CD4-positive, alpha-beta T cell treated with Interleukin-10 for 1 hour (primary cell): ENCODE measurements at places on chromosomes 2 and 18.

- DNase-seq, result no peak
Measured at GRCh38 chr2:235492850-235493344, 946 bp upstream of the AGAP1 start.

DNA sequence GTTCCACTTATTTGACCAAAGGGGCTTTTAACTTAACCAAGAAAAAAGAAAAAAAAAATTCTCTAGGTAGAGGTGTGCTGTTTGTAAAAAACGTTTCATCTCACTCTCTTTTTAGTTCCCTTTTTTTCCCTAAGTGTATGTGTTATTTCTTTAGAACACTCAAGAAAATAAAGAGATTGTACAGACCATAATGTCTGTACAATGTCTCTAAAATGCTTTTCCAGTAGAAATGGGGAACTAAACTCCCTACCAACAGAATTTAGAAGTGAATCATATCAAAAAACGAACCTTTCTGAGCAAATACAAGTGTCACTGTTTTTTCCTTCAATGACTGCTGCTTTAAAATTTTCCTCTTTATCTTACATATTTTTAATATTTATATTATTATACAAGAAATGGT is 72.0 kb downstream of the CDH7 start:
- no peak for DNase-seq

DNA sequence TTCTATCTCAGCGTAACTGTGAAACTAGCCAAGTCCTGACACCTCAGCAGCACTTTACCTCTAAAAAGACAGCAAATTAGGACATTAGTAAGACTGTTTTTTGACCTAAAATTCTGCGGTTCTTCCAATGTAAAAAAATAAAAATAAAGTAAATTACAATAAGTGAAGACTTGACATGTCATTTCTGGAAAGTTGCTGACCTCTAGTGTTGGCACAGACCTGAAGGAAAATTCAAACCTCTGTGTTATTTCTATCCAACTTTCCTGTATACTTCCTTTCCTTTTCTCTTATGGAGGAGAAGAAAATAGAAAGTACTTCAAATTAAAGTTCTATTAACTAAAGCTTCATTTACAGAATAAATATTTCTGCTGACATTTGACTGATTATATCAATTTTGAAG is 110.6 kb downstream of the TMEM182 start:
- DNase-seq, result no peak

DNA sequence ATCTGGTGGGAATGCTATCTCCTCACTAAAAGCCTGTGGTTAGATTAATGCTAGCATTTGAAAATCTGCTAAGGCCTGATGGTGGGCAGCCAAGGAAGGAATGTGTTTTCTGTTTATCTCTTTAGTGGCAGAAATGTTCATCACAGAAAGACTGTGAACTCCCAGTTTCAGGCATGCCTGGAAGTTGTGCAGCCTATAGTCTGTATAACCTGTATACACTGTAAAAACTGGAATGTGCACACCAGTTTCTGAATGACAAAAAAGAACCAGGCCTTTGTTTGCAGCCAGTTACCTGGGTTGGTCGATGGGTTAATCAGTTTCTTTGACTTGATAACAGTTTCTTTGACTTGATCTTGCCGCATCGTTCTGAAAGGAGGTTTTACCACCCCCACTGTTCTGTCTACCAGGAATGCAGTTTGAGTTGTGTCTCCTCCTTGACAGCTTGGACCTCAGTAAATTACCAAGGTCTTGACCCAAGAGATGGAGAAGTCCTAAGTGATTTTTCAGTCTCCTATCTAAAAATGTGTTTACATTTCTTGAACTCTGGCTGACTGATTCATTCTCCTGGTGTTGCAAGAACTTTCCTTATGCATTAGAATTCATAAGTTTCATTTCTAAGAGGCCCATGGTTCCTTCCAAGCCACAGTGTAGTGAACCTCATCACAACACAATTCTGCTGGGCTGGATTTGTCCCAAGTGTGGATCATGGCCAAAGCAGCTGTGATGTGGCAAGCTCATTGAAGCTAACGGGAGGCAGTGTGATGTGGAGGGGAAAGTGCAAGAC is 62.2 kb downstream of the KIAA2012 start:
- no peak for DNase-seq

DNA sequence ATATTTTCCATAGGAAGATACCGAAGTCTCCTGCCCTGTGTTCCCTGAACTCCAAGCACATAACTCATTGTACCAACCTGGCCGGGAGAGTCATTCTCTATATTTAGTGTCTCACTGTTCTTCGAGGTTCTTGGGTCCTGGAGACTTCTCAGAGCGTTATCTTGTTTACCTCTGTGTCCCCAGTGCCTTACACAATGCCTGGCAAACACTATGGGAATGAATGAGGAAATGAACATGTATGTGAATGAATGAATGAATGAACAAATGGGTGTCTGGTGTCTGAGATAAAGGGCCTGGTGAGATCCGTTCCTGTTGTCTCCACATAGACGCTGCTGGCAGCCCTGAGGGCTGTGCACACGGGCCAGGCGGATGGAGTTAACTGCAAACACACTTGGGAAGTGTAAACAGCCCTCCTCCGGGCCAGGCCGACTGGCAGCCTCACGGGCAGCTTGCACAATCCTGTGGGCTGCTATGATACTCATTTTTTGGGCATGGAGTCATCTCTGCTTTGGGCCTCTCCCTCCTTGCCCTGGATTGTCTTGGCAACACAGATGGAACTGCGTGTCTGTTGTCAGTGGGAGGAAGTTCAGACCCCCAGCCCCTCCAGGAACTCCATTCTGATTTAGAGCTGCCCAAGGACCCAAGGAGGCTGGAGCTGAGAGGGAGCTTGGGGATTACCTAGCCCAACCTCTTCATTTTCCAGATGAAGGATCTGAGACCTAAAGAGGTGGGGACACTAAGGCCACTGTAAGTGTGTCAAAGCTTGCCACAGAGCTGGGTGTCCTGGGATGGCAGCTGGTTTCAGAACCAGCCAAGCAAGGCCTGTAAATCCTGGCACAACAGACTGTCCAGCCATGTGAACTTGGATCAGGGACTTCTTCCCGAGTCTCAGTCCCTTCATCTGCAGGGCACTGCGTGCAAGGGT is 124.4 kb downstream of the INHBB start:
- DNase-seq, result no peak

DNA sequence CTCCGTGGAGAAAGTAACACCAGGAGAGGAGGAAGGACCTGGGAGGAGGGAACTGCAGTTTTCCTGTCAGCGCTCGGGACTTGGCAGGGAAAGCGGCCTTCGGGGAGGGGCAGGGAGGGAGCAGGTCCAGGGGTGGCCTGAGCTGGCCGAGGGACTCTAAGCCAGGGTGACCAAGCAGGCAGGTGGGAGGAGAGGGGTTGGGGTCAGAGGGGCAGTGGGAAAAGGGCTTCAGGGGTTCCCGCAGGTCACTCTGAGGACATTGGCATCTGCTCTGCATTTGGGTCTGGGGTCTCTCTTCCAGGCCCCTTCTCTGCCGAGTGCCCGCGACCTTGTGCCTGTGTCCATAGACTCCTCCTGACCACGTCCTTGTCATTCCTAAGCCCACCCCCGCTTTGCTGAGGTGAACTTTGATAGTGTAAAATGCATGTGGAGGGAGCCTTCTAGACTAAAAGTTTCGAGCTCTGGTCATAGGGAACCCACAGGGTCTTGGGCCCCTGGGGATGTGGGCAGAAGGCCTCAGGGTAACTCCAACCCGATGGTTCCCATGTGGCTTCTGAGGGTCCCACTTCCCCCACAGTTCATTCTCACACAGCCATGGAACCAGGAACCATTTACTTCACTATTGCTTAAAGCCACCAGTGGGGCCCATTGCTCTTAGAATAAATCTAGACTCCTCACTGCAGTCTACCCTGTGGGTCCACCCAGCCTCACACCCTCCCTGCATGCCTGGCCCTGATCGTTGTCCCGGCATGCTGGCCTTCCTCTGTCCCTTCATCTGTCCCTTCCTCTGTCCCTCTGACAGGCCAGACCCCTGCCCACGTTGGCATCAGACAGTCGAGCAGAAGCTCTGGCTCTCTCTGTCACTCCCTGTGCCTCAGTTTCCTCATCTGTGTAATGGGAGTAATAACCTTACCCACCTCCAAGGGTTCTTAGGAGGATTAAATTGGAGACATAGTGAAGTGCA is 229.2 kb downstream of the SEPTIN10 start:
- no peak for DNase-seq

DNA sequence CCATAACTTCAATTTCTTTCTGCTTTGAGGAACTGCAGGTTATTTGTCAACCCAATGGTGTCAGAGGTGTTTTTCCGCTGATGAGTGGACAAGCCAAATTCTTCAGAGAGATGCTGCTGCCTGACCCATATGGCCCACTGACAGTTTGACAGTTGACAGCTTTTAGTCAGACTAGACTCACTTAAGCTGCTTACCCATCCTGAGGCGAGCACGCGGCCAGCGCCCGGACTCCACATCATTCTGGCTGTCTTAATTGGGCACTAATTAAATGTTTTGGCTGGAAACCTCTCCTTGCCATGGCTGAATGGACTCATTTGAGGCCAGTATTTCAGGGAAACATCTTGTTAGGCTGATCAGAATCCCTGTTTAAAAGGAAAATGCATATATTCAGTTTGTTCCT is 316.1 kb upstream of the FANCL start:
- no peak for DNase-seq

GRCh38 chr2:156311976-156312375 is 20.5 kb downstream of the NR4A2 start:
- no peak for DNase-seq

DNA sequence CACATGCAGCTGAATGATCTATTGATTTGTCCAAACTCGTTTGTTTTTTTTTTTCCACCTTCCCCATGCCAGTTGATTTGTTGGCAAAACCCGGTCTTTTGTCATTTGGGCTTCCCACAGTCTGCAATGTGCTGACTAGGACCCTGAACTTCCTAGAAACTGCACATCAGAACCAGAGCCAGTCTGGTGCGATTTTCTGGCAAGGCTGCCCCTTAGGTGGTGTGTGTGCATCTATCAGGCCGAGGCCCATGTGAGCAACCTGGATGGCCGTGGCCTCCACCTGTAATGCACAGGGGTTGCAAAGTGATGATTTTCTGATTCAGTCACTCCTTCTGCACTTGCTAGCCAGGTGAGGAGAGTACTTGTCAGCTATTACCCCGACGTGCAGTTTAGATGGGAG is 47.8 kb downstream of the NCK2 start:
- DNase-seq, result no peak

DNA sequence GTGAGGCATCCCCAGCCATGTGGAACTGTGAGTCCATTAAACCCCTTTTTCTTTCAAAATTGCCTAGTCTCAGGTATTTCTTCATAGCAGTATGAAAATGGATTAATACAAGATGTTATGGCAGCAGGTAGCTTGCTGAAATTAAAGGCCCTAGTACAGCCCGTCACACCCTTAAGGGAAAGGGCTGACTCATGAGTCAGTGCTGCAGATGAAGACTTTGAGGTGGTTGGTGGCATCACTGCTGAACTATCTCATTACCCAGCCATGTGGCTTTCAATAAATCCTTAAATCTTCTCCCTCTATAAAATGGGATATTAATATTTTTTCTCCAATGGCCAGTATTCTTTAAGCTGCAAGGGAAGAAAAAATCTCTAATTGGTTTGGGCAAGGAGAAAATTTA is 226.1 kb upstream of the CCDC68 start:
- no peak for DNase-seq

- DNase-seq, result no peak
Measured at GRCh38 chr2:119316066-119316465, 50.6 kb downstream of the C2orf76 start.

DNA sequence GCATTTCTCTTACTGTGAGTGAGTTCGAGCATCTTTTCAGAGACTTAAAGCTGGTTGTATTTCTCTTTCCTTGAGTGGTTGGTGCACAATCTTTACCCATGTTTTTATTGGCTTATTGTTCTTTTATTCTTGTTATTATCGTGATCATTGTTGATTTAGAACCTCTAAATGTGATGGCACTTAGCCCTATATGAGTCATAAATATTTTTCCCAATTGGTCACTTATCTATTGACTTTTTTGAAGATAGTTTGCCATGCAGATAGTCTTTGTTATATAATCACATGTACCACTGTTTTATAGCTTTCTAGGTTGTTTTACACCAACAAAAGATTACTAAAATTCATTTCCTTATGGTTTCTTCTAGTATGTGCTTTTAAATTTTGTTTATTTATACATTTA is 141.6 kb upstream of the MSH6 start:
- DNase-seq, result no peak

DNA sequence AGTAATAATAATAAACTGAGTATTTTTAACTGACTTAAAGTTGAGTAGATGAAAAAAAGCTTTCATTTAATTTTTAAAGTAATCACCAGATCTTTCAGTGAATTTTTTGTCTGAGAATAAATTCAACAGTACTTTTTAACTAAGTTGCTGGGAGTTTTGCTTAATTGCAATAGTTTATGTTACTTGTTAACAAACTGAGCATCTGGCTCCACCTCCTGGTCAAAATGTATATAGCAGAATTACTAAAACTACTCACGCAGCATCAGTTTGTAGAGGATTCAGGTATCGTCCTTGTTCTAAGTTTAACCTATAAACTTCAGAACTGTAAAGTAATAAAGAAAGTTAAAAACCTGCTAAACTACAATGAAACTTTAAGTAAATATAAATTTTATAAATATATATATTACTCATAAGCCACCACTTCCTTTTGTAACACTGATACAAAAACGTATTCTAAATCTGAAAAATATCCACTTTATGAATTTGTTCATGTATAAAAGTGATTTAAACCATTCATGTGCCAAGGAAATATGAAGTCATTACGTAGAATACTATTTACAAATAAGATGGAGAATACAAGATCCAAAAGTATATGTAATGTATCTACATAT is 21.3 kb downstream of the NOL10 start:
- peak; percentile 77 for DNase-seq

DNA sequence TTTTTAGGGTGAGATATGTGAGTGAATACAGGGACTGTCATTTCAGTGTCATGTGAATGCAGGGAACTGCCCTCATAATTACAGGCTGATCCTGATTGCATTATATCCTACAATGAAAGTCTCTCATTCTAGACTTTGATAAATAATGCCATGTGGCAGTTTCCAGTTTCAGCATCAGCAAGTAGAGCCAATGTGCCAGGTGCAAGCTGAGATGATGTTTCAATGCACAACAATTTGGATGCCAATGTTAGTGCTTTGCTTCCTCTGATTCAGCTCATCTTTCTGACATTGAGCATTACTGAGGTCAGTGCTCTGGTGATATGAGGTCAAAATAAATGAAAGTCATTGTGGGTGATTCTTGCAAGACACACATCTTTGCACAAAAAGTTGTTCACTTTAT is 63.7 kb upstream of the TFPI start:
- no peak for DNase-seq

- no peak for DNase-seq
Measured at GRCh38 chr2:110794951-110795350, 62.6 kb downstream of the ACOXL start.

DNA sequence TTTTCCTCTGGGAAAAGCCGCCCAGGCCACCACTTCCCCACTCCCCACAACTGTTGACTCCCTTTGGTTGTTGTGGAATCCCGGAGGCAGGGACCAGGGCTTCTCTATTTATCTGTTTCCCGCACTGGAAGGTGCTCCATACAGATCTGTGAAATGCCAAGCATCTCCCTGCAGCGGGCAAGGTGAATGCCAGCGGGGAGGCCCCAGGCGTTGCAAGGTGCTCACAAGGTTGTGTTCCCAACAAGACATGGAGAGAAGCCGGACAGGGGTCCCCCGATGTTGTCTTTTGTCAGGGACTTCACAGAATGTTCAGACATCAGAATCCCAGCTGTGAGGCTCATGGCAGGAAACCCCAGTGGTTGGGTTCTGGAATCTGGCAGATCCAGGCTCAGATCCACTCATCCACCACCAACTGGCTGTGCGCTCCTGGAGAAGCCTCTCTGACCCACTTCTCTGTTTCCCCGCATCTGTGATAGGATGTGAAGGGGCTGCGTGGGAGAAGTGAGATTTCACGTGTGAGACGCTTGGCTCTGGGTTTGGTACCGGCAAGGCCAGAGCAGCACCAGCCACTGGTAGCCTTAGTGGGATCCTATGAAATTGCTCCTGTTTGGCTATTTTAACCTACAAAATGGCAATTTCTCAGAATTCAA is 8.6 kb upstream of the NEU2 start:
- DNase-seq, result no peak
